Activated CD4-positive, CD25-positive, alpha-beta regulatory T cell treated with anti-CD3 and anti-CD28 coated beads, Interleukin-2, amount 50 U/mL, for 16 hours (primary cell): ENCODE measurements at places on chromosomes 7 and 10.

GRCh38 chr10:48598243-48598935 is 6.5 kb downstream of the ARHGAP22 start:
- DNase-seq: no peak

GRCh38 chr10:102647443-102648268 is 3.4 kb downstream of the TRIM8 start:
- DNase-seq: no peak

DNA sequence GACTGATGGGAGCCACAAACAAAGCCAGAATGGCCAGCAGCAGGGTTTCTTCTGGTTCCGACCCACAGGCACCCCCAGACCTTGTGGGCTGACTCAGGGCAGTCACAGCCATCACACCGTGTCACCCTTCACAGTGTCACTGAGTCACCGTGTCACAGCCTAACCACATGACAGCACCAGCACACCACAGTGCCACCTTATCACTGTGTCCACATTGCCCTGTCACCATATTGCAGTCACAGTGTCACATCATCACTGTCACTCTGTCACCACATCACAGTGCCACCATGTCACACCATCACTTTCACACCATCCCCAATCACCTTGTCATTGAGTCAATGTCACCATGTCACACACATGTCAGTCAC is 77.0 kb downstream of the OAT start:
- no peak for DNase-seq

DNA sequence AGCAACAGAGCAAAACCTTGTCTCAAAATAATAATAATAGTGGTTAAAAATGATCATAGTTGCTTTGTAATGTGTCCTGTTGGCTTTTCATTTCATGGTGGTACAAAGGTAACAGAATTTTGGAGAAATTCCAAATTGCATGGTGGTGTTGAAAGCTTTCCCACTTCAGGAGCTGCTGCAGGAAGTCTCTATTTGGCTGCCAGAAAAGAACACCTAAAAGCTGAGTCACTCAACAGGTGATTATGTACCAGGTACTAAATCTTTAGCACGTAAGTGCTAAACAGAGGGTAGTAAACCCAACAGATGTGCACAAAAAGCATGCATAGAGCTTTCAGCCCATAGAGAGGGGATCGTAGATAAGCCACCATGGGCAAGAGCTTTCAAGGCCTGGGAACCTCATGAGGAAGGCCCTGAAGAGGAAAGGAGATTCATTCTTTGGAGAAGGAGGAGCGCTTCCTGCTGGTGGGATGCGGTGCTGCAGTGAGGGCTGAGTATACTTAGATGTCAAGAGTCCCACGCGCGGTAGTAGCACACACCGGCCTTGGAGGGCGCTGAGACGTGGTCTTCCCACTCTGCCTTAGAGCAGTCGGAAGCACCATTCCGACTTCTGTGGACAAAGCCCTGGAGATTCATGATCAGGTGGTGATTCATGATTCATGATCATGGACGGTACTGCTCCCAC is 118.7 kb downstream of the RALA start:
- no peak for DNase-seq

DNA sequence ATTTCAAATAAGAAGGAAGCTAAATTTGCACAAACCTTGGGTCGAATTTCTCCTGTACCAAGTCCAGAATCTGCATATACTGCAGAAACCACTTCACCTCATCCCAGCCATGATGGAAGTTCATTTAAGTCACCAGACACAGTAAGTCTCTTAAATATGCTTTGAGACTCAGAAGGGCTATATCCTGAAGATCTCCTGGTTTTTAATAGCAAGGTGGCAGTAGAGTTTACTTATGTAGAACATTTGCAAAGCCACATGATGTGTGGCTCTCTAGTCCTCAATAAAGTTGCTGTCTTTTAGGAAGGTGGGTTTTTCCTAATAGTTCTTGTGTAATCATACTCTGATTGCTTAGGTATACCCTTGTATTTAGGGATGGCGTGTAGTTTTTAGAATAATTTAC is 8.7 kb downstream of the DBF4 start:
- DNase-seq: no peak

DNA sequence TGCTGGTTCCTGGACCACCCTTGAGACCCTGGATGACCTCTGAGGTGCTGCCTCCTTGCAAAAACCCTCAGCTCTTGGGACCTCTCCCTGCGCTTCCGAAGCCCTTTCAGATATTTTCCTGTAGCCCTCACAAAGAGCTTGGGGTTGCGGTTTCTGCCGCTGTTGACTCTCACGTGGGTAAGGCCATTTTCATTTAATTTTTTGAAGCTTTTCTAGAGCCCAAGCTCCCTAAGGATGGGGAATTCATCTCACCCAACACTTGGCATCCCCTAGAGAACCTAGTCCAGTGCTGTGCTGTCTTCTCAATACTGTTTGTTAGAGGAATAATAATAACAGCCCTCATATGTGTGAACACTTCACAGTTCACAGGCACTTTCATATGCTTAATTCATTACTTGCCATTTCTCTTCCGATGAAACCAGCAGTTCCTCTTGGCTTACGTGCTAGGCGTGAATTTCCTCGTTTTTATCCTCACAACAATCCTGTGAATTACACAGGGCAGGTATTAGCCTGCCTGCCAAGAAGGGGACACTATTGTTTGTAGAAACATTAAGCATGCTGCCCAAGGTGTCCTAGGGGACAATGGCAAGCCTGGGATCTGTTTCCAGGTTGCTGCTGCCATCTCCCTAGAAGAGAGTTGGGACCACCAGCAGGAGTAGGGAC is 71.6 kb upstream of the CTBP2 start:
- DNase-seq: no peak

- DNase-seq: peak; percentile 58
Observed at GRCh38 chr7:2864999-2865670, 21.0 kb upstream of the GNA12 start.

GRCh38 chr7:157490465-157490912 is 153.7 kb downstream of the DNAJB6 start:
- DNase-seq: no peak

DNA sequence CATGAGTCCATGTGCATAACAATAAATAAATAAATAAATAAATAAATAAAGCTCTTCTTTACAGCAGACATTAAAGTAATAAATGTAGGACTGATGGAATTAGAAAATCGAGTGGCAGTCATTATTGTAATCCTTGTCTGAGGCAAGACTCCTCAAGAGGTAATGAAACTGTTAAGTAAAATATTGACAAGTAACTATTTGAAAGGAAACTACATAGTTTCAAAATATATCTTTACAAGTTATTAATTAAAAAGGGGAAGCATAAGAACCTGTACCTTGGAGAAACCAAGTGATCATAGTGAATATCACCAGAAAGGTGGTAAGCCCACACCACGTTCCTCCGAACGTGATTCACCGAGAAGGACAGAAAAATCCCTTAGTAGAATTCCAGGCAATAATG is 285.6 kb upstream of the SORCS1 start:
- DNase-seq: no peak

DNA sequence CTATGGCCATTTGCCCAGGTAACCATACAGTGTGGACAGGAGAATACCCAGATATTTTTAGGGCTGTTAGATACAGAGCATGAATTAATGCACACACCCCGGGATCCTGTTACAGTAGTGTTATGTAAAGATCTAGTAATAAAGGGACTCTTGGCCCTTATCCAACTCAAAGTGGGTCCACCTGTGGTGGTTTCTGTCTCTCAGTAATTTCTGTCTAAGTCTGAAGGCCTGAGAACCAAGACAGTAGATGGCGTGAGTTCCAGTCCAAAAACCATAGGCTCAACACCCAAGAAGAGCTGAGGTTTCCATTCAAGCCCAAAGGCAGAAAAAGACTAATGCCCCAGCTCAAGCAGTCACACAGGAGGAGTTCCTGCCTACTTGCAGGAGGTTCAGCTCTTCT is 277.7 kb downstream of the ZEB1 start:
- DNase-seq: no peak

GRCh38 chr7:125847692-125848091 is 918.1 kb upstream of the POT1 start:
- no peak for DNase-seq

- no peak for DNase-seq
Observed at GRCh38 chr10:87675396-87676376, 16.0 kb downstream of the PAPSS2 start.

- no peak for DNase-seq
Observed at GRCh38 chr10:101938305-101939007, 94.9 kb upstream of the KCNIP2 start.

- DNase-seq: no peak
Observed at GRCh38 chr7:16810112-16810511, 5.3 kb upstream of the AGR2 start.

GRCh38 chr7:29239638-29240037 is 45.1 kb downstream of the CHN2 start:
- no peak for DNase-seq

DNA sequence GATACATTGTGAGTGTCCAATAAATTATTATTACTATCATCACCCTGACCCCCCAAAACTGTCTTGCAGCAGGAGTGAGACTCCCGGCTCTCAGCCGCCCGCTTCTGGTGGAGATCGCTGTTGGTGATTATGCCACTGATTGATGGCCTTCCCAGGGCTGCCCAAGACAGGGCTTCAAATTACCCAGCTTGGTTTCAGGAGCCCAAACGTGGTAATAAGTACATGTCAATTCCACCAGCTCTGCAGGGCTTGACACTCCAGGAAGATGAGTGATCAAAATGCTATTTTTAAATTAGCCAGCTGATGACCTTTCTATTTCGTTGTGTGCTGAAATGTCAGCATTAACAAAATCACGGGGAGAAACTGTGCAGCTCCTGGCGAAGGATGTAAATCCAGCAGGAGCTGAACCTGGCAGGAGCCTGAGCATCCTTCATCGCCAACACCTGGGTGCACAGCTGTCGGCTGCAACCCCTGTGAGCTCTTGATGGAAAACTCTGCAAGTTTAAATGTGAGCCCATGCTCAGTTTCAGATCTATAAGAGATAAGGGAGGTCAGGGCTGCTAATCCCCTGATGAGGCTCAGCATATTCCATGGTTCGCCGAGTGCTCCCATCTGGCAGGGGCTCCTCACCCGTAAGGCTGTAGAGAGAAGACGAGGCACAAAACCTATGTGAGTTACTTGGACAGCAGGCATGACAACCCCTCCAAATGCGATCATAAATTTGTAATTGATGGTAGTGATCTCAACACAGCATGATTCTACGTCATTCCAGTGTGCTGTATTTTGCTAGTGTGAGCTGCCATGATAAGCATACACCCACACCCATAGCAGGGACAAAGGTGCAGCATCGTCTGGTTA is 446.3 kb downstream of the TCERG1L start:
- DNase-seq: no peak

GRCh38 chr7:30969604-30969970 is 5.8 kb downstream of the GHRHR start:
- DNase-seq: no peak

- no peak for DNase-seq
Observed at GRCh38 chr7:106721816-106722785, 61.1 kb upstream of the CCDC71L start.

GRCh38 chr10:93106631-93107072 is 33.0 kb downstream of the CYP26A1 start:
- DNase-seq: no peak

GRCh38 chr7:73682745-73683055 is 553 bp downstream of the DNAJC30 start:
- DNase-seq: no peak

- no peak for DNase-seq
Observed at GRCh38 chr7:2123360-2123759, 109.4 kb downstream of the MAD1L1 start.

DNA sequence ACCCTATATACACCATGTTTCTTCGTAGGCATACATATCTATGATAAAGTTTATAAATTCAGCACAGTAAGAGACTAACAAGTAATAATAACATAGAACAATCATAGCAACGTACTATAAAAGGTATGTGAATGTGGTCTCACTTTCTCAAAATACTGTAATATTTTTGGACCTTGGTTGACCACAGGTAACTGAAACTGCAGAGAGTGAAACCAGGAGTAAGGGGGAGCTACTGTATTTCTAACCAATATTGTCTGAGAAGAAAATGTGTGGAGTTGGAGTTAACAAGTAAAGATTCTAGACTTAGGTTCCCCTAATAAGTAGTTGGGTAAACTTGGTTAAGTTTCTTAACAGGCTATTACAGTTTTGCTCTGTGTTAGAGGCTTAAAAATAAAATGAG is 72.1 kb downstream of the GNAI1 start:
- no peak for DNase-seq

- no peak for DNase-seq
Observed at GRCh38 chr7:94060752-94061151, 56.6 kb upstream of the BET1 start.

DNA sequence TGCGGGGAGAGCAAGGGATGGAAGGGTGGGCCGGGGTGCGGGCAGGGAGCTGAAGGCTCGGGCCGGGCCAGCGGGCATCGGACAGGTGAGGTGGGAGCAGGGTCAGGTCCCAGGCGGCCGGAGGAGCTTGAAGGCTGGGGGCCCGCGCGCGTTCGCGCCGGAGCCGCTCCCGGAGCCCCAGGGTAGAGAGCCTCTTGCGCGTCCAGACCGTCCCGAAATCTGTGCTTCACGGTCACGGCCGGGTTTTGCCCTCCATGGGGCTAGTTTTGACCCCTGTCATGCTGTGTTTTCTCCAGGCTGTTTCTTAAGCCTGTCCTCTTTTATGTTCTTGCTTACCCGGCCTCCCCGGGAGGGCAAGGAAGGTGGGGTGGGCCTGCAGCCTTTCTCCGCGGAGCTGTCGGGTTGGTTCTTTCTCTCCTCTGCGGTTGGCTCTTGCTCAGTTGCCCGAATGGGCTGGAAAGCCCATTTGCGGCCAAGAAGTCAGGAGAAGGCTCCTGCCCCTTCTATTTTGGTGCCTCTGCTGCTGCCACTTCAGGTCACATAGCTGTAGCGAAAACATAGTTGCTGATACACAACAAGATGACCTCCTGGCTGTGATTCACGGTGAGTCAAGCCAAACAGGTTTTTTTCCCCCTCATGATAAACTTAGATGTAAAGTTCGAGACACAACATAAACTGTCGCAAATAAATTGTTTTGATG is 650 bp downstream of the UBE2D1 start:
- no peak for DNase-seq

GRCh38 chr7:139582130-139582650 is 58.7 kb downstream of the CLEC2L start:
- no peak for DNase-seq

- no peak for DNase-seq
Observed at GRCh38 chr7:138948403-138948802, 32.8 kb downstream of the KIAA1549 start.

GRCh38 chr7:22476824-22477223 is 23.2 kb downstream of the STEAP1B start:
- DNase-seq: no peak

DNA sequence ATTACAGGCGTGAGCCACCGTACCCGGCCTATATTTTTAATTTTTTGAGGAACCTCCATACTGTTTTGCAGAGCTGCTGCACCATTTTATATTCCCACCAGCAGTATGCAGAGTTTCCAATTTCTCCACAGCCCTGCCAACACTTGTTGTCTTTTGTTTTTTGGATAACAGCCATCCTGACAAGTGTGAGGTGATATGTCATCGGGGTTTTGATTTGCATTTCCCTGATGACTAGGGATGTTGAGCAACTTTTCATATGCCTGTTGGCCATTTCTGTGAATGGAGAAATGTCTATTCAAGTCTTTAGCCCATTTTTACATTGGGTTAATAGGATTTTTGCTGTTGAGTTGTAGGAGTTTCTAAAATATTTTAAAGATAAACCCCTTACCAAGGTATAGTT is 22.2 kb downstream of the ENTPD7 start:
- no peak for DNase-seq
